ENCODE measurements at places on chromosomes 3 and 15.

DNA sequence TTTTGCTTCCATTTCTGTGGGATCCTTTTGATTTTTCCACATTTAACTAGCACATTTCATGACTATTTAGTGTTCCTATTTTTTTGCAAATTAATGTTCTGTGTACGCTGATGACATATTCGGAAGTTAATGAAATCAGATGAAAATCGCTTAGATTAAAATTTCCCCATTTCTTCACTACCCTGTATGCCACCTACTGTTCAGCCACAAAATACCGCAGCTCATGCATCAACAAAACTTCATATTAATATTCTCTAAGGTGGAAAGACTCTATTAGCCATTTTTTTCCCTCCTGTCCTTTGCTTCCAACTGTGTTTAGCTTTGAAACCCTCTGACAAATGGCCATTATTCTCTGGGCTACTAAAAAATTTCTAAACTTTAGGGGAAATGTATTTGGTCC lies 300.6 kb downstream of the MECOM start:
- no peak for DNase-seq

DNA sequence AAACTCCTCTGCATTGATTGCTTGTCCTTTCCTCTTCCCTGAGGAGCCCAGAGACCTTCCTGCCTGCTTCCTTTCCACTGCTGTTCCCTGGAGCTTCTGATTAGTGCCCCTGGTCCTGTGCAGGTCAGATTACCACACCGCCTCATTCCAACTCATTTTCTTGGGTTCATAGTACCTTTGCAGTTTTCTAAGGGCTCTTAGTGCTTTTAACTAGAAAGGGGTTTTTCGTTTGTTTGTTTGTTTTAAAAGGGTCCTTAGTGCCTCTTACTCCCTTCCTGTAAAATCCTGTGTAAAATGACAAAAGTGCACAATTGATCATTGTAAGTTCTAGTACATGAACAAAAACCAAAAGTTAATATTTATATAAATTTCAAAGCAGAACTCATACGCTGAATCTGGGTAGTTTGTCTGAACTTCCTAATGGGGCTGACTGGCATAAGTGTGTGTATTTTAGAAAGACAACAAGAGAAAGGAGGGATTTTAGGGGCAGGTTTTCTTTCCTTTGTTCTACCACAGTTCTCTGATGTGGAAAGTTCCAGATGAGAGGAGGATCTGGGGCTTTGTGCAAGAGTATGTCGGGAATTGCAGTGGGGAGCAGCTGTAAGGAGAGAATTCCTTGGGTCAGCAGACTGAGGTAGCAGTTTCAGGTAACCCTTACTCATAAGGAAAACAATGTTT lies 30.6 kb downstream of the SNRK start:
- DNase-seq, result no peak

GRCh38 chr3:12395349-12396012 lies 88.8 kb upstream of the TSEN2 start:
- no peak for DNase-seq

DNA sequence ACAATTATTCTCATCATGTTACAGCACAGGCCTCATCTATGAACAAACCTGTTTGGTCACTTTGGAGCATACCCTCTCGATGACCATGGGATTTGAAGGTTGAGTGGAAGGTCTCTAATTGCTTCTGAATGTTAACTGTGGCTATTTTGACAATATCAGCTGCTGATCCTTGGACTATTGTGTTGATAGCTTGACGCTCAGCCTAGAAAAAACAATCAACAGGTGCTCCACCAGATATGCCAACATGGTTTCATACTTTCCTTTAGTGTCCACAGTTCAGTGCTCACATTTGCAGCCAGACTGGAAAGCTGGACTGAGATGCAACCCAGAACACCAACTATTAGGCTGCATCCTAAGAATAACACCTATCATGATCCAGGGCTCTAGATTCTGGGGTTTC lies 109.7 kb downstream of the POLQ start:
- DNase-seq, result no peak

GRCh38 chr3:192215-192929 lies 4.2 kb upstream of the CHL1 start:
- no peak for DNase-seq

- no peak for DNase-seq
Measured at GRCh38 chr3:172968646-172969045, 172.4 kb downstream of the SPATA16 start.

GRCh38 chr3:41477399-41478014 lies 278.2 kb downstream of the CTNNB1 start:
- no peak for DNase-seq
